ENCODE measurements at places on chromosomes 1 and 21.

DNA sequence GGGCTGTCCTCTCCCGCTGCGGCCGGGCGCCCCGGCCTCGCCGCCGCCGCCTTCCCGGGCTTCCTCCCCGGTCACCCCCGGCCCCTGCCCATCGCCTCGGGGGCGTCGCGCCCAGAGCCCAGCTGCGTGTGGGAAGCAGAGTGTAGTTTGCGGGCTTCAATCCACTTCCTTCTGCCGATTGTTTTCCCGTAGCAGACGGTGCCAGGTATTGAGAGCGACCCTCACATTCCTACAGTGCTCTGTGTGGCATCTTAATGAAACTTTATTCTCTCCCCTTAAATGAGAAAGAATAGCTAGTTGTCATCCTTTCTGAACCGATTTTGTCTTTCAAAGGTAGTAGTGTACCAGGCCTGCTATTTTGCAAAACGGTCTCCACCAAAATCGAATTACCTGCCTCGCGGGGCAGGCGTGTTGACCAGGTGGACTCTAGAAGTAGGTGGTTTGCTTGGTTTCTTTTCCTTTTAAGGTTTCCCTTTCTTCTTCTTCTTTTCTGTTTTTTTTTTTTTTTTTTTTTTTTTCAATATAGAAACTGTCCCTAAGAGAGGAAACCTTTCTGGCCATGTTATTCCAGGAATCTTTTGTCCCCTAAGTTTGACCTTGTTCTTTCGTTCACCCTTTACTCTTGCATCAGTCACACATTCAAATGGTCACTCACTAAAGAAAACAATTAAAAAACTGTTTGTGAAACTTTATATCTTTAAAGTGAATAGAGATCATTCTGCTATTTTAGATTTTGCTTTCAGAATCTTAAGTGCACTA lies 881 bp downstream of the USP25 start:
- no peak for DNase-seq

GRCh38 chr1:11617314-11617713 lies 36.9 kb downstream of the FBXO2 start:
- no peak for DNase-seq

GRCh38 chr21:45831991-45832740 lies 149.4 kb upstream of the COL6A1 start:
- DNase-seq: no peak

DNA sequence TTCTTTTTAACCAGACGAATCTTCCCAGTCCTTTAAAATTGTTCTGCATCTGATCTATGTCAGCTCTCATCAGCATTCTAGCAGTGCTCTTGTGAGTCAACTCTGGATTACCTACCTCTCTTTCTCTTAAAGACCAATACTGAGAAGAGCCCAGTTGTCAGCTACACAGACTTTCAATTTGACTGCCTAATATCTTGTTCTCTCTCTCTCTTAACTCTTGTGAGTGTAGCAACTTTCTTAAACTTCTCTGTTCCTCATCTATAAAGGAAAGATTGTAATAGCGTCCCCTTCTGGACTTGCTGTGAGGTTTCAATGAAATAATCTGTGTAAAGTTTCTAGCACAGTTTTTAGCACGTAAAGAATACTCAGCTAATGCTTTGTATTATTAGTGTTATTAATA lies 499.3 kb upstream of the ADAMTS5 start:
- no peak for DNase-seq

DNA sequence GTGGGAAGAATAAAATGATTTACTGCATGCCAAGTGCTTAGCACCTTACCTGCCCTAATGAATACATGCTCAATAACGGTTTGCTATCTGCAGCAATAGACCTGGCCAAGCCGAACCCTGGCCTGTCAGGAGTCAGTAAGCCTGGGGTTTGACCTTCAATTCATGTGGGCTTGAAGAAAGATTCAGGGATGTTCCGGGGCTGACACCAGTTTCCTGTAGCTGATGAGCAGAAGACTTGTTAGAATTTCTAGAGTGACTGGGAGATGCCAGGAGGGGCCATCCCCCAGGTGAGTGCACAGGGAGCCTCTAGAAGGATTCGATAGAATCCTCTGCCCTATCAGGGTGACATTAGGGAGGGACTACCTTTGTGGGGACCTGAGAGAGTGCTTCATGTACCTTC lies 210.9 kb downstream of the HIVEP3 start:
- DNase-seq: no peak

DNA sequence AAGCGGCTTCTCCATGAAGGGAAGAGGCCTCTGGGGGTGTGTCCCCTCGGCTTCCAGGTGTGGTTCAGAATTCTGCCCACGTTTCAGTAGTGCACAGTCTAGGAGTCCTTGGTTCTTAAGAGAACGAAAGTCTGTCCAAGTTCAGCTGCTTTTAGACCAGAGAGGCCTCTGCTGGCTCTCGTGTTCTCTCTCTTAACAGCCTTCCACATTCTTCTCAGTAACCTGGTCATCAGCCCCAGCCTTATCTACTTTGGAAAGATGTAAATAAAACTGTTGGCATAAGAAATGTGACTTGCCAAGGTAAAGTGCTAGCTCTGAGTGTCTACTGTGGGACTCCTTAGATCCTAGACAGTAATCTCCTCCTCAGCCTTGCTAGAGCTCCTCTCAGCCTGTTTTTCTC lies 15.3 kb upstream of the STUM start:
- DNase-seq: no peak

- peak; percentile 71 for DNase-seq
Observed at GRCh38 chr21:44892536-44893277, 19.2 kb upstream of the PTTG1IP start.

DNA sequence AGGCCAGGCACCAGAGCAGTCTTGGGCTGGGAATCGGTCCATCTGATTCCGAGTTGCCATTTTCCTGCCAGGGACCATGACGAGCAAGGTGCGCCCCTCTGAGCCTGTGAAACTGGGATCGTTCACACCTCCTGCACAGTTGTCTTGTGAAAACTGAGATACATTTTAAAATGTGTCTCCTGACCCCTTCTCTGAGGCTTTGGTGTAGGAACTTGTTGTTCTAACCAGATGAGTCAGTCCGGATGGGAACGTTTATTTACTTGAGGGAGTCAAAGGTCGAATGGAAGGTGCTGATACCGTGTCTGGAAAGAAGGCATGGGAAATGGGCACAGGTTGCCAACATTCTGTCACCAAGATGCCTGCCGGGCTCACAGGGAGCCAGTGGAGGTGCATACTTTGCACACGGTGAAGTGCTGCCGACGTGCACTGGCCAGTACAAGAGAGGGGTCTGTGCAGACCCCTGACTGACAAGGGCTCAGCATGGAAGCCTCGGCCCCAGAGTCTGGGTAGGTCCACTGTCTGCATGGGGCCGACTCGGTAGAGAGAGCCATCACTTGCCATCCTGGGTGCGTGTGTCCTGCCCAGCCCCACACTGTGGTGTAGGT lies 7.4 kb upstream of the KCNN3 start:
- DNase-seq: no peak

DNA sequence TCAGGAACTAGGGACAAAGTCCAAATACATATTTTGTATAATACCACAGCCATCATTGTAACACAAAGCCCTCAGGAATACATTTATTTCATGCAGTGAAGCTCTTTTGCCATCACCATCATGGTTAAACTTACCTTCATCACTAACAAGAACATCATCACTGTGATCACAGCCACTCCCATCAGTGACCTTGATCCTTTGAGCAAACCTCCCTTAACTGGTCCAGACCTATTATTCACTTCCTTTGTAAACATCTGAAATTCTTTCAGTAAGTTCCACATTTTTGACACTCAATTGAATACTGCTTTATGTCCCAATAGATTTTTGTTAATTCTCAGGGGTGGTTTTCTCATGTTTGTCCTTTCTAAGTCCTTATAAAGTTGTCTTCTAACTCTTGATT lies 16.2 kb upstream of the KPRP start:
- DNase-seq: no peak

- peak; percentile 16 for DNase-seq
Observed at GRCh38 chr1:39317910-39318633, 113.6 kb downstream of the MACF1 start.

DNA sequence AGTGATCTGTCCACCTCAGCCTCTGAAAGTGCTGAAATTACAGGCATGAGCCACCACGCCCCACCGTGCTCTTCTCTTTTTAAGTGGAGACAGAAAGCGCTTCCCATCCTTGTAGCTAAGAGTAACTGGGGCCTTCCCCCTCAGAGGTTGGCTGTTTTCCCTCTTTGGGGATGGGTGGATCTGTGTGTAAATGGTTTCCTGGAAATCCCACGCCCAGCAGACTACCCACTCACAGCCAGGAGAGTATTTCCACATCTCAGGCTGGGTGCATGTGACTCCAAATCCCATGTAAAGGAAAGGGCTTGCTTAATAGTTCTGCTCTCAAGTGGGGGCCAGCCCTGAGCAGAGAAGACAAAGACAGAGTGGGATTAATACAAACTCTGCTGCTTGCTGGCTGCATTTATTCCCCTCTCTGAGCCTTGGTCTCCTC lies 19.6 kb upstream of the TCEA3 start:
- no peak for DNase-seq

DNA sequence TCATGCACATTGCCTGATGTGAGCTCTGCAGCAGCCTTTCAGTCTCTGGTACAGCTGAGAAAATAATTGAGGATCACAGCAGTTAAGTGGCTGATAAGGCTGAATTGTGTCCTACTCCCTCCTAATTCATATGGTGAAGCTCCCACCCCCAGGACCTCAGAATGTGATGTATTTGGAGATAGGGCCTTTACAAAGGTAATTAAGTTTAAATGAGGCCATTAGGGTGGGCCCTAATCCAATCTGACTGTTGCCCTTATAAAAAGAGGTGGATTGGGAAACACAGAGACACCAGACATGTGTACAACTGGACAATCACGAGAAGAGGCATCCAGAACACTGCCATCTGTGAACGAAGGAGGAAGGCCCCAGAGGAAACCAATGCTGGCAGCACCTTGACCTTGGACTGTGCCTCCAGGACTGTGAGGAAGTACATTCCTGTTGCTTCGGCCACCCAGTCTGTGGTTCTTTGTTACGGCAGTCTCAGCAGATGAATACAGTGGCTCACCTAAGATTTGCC lies 148.1 kb downstream of the TRABD2B start:
- DNase-seq: no peak

- peak; percentile 42 for DNase-seq
Observed at GRCh38 chr1:107940017-107940577, 24.9 kb downstream of the VAV3 start.

DNA sequence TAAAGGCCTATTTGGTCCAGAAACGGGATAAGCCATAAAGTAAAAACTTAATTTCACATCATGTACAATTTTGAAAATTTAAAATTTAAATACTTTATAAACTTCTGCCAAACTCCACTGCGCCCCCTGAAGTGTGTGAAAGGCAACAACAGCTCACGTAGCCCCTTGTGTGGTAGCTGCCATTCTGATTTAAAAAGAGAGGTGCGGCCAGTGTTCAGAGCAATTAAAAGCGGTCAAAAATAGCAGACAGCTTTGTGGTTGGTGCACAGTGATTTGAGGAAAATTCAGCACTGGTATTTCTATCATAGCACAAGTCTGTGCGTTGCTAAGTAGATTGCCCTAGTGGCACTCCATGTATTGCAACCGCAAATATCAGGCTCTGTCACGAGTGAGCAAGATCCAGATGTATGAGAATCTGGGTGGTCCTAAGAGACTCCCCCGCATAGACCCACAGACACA lies 122.5 kb downstream of the ATG4C start:
- DNase-seq: peak; percentile 8

DNA sequence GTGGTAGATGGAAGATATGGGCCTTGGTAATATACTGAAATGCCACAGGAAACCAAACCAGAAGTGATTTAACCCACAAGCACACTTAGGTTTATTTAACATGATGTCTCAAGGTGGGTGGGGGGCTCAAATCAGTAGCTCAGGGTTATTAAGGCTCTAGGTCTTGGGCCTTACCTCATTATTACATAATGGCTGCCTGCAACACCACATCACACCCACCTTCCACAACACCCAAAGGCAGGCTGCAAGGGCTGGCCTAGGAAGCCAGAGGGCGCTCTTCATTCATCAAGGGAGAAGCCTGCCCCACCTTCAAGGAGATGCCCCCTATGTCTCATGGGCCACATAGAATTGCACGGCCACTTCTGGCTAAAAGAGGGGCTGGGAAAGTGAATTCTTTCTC lies 6.0 kb downstream of the TFF1 start:
- no peak for DNase-seq

DNA sequence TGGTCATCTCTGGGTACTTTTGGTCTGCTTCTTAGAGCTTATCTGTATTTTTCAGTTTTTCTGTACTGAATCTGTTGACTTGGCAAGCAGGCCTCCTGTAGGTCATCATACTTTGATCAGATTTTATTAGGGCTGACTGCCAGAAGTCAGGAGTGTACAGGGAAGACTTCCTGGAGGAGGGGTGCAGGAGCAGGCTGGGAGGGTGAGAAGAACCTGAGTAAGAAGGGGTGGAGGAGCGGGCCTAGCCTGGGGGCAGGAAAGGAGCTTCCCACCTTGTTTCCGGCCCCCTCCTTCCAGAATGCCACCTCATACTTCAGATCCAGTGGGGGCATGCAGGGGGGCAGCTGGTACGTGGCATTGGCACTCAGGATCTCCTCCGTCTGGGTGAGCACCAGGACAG lies 18.3 kb upstream of the IL22RA1 start:
- DNase-seq: no peak

DNA sequence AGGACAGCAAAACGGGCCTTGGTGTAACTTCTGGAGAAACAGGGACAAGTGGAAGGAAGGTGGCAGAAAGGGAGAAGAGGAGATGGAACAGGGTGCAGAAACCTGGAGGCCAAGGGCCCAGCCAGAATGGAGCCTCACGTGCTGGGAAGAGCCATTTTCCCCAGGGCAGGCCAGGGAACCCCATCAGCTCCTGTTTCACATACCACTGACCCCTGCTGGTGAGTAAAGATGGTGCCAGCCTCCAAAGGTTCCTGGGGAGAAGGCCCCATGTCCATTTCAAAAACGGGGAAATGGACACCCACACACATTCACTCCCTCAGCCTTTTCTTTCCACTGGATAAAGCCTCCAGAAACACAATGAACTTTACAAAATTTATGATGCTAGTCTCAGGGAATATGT lies 57.6 kb upstream of the JUN start:
- no peak for DNase-seq

DNA sequence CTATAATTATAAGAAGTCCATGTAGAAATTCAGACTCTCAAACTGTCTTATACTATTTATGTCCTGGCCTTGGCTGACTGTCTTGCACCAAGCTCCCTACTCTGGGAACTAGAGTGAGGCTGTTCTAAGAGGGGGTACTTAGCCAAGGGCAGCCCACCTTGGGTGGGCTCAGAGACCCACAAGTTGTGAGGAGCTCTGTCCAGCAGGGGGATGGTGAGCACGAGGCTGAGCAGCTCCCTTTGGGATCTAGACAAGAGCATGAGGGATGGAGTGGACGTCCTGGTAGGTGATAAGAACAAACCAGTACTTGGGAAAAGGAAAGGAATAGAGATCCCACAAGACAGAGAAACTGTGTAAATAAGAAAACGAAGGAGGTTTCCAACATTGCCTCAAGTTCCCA lies 127.1 kb upstream of the SLC44A3 start:
- DNase-seq: no peak

GRCh38 chr1:163877016-163877415 lies 555.3 kb downstream of the NUF2 start:
- no peak for DNase-seq

DNA sequence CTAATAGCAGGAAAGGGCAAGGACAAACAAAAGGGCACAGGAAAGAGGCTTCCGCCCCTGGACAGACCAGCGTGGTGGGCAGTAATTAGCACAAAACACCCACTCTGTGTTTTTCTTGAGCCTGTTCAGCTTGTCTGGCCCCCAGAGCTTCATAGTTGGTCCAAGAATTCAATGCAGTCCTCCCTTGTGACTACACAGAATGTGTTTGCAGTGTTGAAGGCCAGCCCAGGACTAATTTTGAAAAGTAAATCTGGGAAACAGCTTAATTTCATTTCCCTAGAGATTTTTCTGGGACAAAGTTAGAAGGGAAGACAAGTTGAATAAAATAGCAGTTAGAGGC lies 49.2 kb upstream of the LMO4 start:
- no peak for DNase-seq

Measured in astrocyte of the hippocampus (primary cell).